Kidney glomerular epithelial cell (primary cell): ENCODE measurements at places on chromosomes 12 and 14.

GRCh38 chr12:15931590-15932053 is 20.5 kb downstream of the DERA start:
- no peak for DNase-seq

- no peak for DNase-seq
Measured at GRCh38 chr14:29459969-29460560, 467.6 kb downstream of the PRKD1 start.

- DNase-seq: no peak
Measured at GRCh38 chr14:50397390-50398188, 908 bp upstream of the CDKL1 start.

- DNase-seq: no peak
Measured at GRCh38 chr12:77161944-77162343, 96.6 kb upstream of the E2F7 start.

GRCh38 chr12:106120519-106121105 is 18.1 kb downstream of the NUAK1 start:
- no peak for DNase-seq

GRCh38 chr12:58728397-58728796 is 191.9 kb downstream of the LRIG3 start:
- no peak for DNase-seq

GRCh38 chr14:94010625-94011024 is 13.5 kb downstream of the CCDC197 start:
- no peak for DNase-seq

GRCh38 chr14:102838501-102838900 is 61.3 kb downstream of the TRAF3 start:
- no peak for DNase-seq

DNA sequence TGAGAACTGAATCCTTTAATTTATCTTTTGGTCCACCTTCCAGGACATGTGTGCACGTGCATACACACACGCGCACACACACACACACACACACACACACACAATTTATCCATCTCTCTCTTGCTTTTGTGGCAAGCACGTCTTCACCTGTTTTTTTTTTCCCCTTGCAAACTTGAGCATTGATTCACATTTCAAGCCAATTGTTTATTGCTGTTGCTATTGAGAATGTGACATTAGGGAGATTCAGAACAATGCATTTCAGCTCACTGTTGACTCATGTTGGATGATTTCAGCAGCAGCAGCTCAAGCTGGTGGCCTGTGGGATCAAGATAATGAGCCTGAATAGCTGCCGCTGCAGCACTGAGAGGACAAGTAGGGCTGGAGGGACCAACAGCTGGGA is 128.9 kb downstream of the SNAPC1 start:
- DNase-seq: peak; percentile 24

DNA sequence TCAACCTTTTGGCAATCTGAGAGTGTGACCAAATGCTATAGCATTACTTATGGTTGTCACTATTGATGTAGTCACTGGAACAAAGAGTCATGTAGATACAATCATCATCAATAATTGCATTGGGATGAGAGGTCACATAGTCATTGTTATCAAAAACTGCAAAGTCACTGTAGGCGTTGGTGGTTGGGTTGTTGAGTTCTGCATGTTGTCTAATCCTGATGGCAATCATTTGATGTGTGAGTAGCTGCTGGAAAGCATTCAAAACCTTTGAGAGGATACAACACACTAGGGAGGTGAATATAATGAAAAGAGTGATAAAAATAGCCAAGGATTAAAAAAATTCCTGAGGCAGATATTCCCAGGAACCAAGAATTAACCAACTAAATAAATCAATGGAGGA is 214.7 kb upstream of the SYT10 start:
- DNase-seq: no peak

GRCh38 chr14:59510966-59511365 is 26.6 kb downstream of the JKAMP start:
- DNase-seq: no peak

GRCh38 chr12:71942703-71943102 is 4.1 kb downstream of the TPH2 start:
- DNase-seq: no peak

DNA sequence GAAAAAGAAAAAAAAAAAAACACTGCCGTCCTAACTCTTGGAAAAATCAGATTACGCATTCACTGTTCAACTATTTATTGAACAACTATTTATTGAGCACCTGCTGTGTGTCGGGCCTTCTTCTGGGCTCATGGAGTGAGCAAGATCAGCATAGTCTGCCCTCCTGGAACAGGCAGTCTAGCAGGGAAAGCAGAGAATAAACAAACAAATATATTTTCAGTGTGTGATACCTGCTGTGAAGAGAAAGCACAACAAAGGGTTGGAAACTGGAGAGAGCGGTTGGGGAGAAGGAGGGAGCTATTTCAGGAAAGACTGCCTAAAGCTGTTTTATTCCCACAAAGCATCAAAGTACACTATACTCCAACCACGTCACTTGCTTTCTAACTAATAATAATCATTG is 10.8 kb downstream of the PROX2 start:
- no peak for DNase-seq

- no peak for DNase-seq
Measured at GRCh38 chr12:117059156-117059555, 40.1 kb downstream of the TESC start.

DNA sequence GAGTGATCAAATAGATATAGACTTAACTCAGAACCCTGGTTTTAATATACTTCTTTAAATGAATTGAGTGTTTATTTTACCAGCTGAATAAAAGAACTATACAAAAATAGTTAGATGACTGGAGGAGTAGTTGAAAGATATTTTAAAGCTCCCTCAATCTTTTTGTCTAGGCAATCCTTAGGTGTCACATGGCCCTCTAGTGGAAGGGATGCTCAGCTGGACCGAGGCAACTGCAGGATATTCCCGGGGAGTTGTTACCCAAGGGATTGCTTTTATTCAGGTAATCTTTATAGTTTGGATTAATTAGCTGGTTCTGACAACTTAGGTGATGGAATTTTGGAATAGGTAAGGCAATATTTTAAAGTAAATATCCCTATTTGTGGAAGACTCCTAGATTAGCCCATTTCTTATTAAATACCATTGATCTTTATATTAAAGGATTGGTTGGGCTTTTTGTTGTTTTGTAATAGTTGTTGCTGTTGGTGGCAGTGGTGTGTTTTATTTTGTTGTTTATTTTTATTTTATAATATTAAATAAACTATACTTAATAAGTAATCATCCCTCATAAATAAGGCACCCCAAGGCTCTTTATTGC is 57.1 kb downstream of the ZDHHC17 start:
- no peak for DNase-seq

DNA sequence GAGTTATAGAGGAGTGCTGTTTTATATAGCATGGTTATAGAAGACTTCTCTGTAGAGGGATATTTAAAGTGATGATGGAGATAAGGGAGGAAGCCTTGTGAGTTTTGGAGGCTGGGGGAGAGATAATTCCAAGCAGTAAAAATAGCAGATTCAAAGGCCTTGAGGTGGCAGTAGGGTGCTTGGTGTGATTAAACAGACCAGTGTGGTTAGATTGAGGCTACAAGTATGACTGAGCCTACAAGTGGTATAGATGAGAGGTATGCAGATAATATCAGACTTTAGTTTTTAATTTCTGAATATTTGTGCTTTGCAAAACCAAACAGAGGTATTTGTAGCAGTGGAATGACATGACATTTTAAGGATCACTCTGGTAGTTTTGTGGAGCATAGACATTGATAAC is 20.3 kb downstream of the FANCM start:
- DNase-seq: no peak

DNA sequence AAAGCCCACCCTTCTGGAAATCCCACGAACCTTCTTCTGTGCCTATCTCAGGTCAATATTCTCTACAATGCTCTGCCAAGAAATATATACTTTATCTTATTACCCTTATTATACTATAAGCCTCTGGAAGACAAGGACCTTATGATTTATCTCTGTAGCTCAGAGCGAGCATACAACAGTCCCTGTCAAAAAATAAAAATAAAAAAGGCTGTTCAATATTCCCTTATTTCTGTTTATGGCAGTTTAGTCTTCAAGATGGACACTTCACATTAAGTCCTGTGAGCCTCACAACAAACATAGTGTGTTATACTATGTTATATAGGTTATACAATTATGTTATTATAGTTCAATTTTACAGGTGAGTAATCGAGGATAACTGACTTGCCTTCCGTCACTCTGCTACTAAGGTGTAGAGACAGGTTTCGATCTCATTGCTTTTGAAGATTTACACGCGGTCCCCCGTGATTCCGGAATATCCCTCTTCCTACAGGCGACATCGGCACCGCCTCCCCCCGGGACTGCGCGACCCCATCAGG is 562 bp downstream of the EAPP start:
- no peak for DNase-seq

GRCh38 chr12:104722601-104723534 is 235.2 kb downstream of the SLC41A2 start:
- no peak for DNase-seq

DNA sequence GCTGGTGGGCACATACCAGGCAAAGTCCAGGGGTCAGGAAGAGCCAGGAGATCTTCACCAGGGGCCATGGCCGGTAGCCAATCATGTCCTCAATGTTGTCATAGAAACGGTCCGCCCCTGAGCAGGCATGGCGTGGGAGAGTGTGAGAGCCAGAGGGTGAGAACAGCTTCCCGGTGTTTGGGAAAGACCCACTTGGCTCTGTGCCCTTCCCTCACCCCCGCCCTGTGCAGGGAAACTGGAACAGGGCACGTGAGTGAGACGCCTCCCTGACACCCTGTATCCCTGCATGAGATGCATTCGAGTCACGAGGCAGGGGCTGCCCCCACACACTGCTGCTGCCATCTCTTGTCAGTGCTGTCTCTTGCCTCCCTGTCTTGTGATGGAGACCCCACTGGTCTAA is 20.7 kb downstream of the SLC6A12 start:
- DNase-seq: no peak

DNA sequence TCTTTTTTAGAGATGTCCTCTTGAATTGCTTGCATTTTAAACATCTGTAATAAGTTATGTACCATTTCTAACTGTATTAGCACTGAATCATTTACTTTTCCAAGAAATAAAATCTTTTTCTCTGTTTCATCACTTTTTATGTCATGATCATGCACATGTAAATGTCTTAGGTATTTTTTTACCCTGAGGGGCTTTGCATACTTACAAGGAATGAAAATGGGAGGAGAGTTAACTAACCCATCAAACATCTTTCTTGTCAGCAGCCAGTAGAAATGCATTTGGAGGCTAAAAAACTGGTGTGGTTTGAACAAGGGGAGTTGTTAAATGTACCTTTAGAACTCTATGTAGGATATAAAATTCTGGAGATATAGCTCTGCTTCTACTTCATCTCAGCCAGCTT is 1080.3 kb downstream of the GALC start:
- no peak for DNase-seq

DNA sequence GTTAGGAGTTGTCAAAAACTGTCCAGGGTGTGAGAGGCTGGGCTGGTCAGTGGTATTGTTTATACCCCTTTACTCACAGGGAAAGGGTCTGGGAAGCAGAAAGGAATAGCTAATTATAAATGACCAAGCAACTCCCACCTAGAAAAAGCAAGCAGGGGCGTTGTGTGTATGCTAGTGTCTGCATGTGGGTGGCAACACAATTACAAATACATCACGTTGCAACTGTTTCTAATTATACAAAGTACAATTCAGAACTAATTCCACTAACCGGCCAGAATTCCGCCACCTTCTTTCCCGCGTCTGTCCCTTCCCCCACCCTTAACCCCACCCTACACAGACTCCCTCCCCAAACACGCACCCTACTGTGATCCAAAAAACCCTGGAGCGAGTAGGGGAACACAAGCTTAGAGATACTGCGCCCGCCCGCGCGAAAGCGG is 2.2 kb downstream of the DPF3 start:
- no peak for DNase-seq

DNA sequence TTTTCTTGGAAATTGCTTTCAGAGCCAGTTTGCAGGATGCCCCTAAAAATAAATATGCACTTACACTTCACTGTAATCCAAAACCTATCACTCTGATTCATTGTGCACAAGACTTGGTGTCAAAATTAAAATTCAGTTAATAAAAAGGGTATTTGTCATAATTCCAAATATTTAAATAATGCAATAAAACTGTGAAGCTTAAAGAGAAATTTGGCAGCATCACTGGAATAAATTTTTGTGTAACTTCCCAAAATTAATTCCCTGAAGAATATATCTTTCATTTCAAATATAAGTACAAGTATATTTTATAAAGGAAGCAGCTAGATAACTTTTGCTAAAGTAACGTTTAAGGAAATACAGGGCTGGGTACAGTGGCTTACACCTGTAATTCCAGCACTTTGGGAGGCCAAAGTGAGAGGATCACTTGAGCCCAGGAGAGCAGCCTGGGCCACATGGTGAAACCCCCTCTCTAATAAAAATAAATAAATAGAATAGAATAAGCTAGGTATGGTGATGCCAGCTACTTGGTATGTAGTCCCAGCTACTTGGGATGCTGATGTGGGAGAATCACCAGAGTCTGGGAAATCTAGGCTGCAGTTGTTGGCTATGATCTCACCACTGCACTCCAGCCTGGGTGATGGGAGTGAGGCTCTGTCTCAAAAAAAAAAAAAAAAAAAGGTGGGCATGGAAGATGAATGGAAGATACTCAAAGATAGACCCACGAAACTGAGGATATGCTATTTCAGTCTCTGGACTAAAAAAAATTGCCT is 233.8 kb downstream of the FBXL14 start:
- DNase-seq: peak; percentile 86

- no peak for DNase-seq
Measured at GRCh38 chr12:66074561-66074960, 56.0 kb downstream of the LLPH start.

- no peak for DNase-seq
Measured at GRCh38 chr14:74492776-74493342, at the start of gene NPC2. NPC2 (minus strand) TSS chr14:74493305; CDS start chr14:74493274, 31 bp downstream.

GRCh38 chr12:7497661-7498060 is 5.9 kb downstream of the CD163 start:
- no peak for DNase-seq

DNA sequence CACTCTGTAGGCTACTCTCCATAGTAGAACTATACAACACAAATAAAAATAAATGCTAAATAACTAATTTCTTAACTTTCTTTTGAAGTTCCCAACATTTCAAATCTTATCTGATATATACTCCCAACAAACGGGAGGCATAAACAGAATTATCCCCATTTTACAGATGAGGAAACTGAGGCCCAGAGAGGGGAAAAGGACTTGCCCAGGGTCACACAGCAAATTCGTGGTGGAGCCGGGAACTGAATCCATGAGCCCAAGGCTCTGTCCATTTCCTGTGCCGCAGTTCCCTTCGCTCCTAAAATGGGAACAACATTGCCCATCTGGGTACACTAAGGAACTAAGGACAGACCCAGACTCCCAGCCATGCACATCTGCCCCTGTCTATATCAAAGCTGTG is 12.2 kb downstream of the ZNF384 start:
- no peak for DNase-seq

DNA sequence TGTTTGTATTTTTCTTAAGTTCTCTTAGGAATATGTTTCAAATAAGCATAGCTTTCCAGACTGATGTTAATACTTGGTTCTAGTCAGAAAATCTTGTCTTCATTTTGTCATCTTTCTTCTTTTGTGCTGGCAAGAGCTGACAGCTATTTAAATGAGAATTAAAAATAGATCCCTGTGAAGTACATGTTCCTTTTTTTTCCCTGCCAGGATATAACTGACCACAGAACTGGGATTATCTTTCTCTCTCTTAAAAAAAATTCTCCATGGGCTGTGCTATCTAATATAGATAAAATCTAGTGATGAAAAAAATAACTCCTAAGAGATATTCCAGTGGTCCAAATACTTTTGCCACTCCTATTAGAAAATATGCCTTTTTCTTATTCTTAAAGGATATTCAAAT is 163.4 kb downstream of the AKAP6 start:
- DNase-seq: no peak

GRCh38 chr12:124538194-124539082 is 29.0 kb downstream of the NCOR2 start:
- DNase-seq: no peak

- no peak for DNase-seq
Measured at GRCh38 chr14:76781648-76782051, 20.4 kb downstream of the VASH1 start.
